ENCODE measurements at places on chromosomes 5 and 9. TPM values are rescaled to one million over a fixed set of nuclear protein-coding genes. Genes with fewer than 3 reads are reported as not detected.

- no peak for DNase-seq
Measured at GRCh38 chr5:178644826-178645545, 18.1 kb upstream of the CLK4 start.

GRCh38 chr9:109780453-109781033 is 545 bp downstream of the PALM2AKAP2 start:
- DNase-seq: no peak

DNA sequence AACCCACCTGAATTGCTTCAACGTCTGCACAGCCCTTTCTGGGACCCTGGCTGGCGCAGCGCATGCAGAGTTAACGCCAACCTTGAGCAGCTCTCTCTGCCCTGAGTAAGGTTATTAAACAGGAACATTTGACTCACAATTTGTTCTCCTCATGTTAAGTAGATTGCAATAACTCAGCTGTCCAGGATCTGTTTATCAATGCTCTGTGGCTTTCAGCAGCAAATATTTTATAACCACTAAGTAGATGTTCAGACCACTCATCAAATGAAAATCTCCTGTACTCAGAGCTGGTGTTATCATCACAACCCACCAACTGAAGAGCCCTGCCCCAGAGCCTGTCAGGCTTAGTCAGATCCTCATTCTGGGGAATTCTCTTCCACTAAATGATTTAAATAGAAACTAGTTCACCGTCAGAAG is 403.0 kb downstream of the ZNF608 start:
- no peak for DNase-seq

- DNase-seq: no peak
Measured at GRCh38 chr5:167207081-167207480, 1084.4 kb upstream of the WWC1 start.

DNA sequence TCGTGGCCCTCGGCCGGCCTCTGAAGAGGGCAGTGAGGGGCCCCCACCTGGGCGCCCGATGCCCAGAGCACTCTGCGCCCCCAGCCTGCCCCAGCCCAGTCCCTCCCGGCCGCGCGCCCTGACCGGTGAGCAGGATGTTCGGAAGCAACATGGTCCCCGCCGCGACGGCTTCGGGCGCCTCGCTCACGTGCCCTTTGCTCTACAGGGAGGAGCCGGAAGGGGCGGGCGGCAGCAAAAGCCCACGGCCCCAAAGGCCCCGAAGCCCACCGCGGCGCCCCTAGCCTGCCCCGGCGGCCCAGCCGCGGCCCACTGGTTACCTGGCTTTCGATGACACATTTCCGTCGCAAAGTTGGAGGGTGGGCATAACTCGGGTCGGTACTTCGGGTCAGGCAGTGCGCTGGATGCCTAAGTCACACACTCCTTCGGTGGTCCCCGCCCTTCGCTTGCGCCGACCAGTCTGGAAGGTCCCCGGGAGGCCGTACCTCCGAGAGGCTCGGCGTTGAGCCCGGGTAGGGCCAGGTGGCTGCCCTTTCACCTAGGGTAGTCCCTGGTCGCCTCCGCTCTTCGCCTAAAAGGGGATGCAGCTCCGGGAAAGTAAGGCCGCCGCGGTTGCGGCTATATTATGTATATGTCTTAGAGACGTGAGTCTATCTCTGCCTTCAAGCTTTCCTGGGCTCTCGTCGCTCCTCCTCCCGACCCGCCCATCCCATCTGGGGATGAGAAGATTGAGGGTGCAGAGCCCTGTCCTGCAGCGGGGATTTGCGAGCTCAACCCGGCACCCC is at the start of the genes AK6, RAD17 and TAF9:
Gene AK6 (minus strand): TSS at position 181 of the 782 bp plus-strand sequence. CDS start 30 bp downstream, at position 151.
Gene RAD17 (plus strand): TSS at position 479 of the 782 bp plus-strand sequence. CDS start 2,391 bp downstream, outside the sequence.
Gene TAF9 (minus strand): TSS at position 181 of the 782 bp plus-strand sequence. CDS start 3,783 bp downstream, outside the sequence.
- peak; percentile 97 for DNase-seq

Gene GPR151
- polyA plus RNA-seq: not detected

Gene PCDHGC5
- not detected for polyA plus RNA-seq

- DNase-seq: no peak
Measured at GRCh38 chr9:3419893-3420292, 105.9 kb downstream of the RFX3 start.

Gene CDC14B
- 11.0 TPM for polyA plus RNA-seq

Gene CD14
- polyA plus RNA-seq: 2.5 TPM

GRCh38 chr9:110337727-110338126 is at the start of gene TXNDC8:
Gene TXNDC8, minus strand, starts transcription at chr9:110337863.
- DNase-seq: no peak

Gene SHISAL2B
- polyA plus RNA-seq: not detected

DNA sequence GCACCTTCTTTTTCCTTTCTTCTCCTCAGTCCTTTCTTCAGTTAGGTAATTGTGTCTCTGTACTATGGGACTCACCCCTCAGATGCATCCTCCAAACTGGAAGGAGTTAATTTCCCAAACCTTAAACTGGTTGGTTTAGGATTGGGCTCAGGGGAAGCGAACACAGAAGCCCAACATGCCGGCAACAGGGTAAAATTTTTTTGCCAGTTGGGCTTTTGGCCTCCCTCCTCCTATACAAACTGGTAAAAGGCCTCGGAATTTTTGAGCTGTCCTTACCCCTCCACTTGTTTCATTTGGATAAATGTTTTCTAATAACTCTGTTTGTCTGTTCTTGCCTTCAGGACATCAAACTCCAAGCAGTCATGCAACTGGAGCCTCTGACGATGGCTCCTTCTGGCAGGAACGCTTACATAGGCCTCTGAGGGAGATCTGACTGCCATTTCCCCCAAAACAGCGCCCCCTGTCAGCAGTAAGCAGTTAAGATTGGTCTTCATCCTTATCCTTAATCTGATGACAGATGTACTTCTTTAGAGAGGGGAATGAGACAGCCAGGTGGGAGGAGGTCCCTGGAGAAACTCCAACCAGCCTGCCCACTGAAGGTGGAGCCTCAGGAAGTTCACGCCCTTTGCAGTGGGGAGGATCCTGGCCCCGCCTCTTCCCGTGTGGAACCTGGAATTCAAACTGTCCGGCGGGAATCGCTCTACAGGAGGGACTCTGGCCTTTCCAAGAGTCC is 57.8 kb upstream of the SPINK5 start:
- no peak for DNase-seq

Gene INSYN2B
- 0.12 TPM for polyA plus RNA-seq

All from naive thymus-derived CD4-positive, alpha-beta T cell (primary cell).